Stimulated activated CD4-positive, alpha-beta T cell treated with anti-CD3 and anti-CD28 coated beads, Interleukin-1b, Interleukin-23, amount 100 ng/mL, for 1 hour (primary cell): ENCODE measurements at places on chromosomes 6 and 20.

DNA sequence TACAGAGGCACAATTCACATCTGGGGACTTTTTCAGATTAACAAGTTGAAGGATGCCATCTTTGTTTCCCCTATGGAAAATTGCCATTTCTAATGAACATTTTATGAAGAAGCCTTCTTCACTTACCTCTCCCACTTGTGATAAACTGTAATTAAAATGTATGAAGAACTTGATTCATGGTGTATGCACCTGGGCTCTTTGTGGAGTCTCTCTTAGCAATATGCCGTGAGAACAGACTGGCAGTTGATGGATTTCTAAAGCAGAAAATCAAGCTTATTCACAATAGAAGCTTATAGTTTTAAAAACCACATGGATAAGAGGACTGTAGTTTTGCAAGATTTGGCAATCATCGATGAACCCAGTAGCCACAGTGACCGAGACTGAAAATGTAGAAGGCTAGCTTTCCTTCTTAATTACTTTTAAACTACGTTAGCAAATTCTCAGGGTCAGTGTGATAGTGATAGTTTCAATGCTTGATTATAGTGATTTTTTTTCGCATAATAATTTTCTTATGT is 270.6 kb downstream of the PRL start:
- DNase-seq: no peak

GRCh38 chr6:164020142-164020541 is 605.6 kb downstream of the QKI start:
- no peak for DNase-seq

DNA sequence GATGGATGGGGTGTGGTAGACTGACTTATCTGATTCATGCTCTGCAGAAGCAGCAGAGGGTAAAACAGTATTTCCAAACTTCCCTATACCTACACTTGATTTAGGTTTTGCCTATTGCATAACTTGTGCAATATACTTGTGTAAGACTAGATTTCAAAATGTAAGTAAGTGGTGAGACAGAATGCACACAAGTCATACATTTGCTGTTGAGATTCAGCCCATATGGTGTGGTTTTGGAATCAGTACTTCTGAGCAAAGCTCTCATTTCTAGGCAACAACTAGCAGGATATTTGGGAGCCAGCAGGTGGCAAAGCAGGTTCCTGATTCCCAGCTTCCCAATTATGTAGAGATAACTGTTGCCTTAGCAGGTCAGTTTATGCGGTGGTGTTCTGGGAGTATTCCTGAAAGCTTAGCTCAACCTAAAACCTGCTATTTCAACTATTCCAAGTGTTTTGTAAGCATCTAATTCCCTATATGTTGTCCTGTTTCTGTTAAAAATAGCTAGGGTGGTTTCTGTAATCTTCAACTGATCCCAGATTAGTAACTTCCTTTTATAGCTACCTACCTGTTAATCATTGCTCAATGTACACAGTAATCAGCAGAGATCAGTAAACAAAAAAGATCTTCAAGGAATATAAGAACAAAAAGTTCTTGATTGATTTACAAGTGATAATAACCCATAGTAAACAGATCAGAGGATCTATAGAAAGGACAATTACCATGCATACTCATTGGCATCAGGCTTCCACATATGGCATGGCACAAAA is 8.5 kb upstream of the FABP7 start:
- DNase-seq: no peak

DNA sequence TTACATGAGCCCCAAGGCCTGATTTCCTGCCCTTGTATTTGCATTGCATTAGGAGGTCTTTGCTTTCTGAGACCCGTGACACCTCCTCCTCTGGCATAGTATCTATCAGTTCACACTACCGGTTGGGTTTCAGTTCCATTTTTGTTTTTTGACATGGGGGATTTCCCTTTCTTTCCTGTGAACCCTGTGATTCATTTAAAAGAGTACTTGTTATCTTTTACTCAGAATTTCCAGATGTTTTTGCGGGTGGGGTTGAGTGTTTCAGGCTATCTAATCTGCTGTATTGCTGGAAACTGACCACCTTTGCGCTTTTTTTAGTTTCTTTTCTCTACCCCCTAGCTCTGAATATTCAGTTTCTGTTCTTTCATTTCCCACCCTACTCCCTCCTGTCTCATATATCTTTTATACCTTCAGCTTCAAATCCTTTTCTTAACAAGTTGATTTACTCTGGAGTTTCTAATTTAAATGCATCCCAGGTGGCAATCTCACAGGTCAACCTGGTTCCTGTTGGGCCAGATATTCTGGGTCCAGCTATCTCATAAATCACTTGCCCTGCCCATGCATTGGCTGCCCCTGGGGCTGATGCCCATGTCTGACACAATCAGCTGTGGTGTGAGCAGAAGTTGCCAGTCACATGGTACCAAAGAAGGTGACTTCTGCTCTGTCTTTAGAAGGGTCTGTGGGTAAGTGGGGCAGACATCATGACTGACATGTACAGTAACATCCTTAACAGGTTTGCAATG is 14.3 kb upstream of the NCOA3 start:
- peak; percentile 14 for DNase-seq

DNA sequence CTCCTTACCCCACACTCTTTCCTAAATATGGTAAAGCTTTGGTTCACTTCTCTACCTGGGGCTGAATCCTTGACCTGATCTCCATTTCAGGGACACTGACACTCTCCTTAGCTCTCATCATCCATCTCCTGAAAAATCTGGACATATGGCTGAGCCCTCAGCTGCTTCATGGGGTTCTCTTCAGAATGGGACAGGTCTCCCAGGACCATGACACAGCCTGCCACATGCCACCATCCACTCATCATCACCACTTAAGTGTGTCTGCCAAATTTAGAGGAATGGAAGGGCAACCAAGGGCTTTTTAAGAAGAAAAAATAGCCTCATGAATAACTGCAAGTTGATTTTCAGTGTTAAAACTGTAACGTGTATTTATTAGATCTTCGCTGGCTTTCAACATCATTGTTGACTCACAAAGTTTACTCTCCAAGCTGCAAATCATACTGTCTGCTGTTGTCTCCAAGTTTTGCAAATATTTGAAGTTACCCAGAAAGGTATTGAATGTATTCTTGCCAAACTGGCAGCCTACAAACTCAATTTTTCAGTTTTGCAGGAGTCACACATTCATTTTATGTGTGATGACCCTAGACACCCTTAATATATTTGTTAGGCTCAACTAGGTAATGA is 41.1 kb downstream of the HS3ST5 start:
- DNase-seq: no peak

DNA sequence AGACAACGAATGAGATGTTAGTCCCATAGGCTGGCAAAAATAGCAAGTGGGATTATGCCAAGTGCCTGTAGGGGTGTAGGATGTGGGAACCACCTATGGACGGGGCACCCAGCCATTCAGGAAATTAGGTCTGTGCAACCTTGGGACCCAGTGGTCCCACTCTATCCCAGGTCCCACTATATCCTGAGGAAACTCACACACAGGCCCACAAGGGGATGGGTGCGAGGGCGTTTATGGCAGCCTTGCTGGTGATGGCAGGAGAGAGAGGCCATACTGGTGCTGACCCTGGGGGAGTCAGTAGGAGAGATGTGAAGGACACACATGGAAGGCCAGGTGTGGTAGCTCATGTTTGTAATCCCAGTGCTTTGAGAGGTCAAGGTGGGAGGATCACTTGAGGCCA is 163.6 kb downstream of the EYA2 start:
- DNase-seq: no peak

GRCh38 chr6:120899932-120900331 is 434.3 kb downstream of the TBC1D32 start:
- DNase-seq: no peak

GRCh38 chr6:94045099-94045829 is 625.9 kb upstream of the EPHA7 start:
- no peak for DNase-seq

DNA sequence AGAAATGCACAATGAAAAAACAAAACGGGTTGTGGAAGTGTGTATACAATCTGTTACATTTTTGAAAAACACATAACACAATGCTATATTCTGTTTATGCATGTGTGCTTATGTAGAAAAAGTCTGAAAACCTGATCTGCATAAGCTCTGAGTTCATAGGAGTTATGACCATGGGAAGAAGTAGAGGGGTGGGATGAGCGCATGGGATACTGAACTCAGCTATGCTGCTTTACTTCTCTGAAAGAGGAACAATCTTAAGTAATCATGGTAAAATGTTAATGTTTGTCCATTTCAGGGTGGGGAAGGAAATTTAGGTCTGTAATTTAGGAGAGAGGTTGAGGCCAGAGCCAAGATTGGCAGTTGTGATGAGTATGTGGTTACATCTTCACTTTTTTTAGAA is 126.8 kb downstream of the MTHFD1L start:
- DNase-seq: no peak

DNA sequence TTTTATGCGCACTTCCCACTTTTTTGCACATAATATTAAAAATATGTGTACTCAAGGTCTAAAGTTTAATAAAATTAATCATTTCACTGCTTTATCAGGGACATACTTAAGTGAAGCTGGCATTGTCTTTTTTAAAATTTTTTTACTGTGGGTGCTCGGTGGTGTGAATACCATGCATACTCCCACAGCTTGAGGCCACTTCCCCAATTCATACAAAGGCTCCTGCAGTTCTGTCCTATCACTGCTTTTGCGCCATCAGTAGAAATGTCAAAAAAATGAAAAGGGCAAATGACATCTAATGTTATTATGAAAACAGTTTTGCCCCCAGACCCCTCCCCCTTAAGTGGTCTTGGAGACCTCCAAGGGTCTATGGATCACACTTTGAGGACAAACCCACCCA is 464.1 kb upstream of the ARID1B start:
- no peak for DNase-seq

DNA sequence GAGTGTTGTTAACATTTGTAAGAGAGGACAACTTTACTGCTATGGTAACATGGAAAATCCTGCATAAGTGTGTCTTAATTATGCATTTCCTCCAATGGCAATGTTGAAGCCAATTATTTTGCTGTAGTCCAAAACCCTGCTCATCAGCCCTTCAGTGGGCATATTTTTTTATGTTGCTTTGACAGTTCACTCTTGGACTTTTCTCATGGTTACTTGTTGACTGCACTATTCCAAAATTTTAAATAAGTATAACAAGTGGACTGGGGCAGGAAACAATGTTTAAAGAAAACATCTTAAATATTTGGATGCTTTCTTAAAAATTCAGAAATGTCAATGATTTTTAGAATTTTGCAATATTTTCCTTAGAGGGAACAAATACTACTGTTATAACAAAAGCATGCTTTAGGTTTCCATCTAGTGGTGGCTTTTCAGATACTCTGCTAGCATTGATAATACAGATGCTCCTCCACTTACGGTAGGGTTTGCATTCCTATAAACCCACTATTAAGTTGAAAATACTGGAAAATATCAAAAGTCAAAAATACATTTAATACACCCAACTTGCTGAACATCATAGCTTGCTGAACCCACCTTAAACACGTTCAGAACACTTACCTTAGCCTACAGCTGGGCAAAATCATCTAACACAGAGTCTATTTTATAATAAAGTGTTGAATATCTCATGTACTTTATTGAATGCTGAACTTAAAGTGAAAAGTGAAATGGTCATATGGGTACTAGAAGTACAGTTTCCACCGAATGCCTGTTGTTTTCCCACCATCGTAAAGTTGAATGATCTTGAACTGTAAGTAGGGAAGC is 86.4 kb downstream of the ADGRG6 start:
- DNase-seq: no peak

DNA sequence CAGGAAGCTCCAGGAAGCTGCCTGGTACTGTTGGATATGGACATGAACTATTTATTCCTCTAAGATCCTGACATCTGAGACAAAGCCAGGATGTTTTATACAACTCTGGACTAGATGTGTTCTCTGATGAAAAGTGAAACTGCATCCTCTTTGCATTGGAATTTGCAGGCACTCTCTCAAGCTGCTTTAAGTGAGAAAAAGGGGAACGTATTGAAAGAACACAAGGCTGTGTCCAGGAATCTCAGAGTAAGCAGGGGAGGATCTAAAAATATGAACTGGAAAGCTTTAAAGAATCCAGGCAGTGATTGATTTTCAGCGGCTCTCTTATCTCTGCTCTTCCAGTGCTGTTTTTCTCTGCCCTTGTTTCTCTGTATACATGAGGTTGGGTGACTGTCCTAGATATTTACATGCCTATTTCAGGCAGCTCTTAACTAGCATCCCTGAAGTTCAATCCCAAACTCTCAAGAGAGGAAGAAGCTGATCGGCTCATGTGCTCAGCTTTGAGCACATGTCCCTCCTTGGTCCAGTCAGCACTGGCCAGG is 193.8 kb downstream of the PLCB4 start:
- no peak for DNase-seq

GRCh38 chr20:61072398-61072797 is 179.7 kb upstream of the CDH4 start:
- no peak for DNase-seq

- DNase-seq: no peak
Observed at GRCh38 chr6:147693181-147693580, 184.7 kb downstream of the SAMD5 start.

DNA sequence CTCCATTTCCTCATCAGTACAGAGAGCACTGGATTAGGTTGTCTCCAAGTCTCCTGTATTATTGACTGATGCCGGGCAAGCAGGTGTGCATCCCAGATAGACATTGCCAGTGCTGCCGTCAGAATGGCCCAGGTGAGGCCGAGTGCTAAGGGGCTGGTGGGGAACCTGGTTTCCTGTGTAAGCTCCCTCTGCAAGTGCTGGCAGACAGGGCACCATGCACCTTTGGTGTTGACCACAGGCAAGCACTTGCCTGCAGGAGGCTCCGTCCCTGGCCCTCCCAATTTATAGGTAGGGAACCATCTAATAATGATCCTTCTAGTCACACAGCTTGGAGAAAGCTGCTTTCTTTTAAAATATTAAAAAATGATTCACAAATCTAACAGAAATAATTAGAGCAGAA is 747 bp downstream of the GABRR1 start:
- no peak for DNase-seq

GRCh38 chr6:89268776-89269175 is 46.3 kb downstream of the GABRR2 start:
- DNase-seq: no peak

DNA sequence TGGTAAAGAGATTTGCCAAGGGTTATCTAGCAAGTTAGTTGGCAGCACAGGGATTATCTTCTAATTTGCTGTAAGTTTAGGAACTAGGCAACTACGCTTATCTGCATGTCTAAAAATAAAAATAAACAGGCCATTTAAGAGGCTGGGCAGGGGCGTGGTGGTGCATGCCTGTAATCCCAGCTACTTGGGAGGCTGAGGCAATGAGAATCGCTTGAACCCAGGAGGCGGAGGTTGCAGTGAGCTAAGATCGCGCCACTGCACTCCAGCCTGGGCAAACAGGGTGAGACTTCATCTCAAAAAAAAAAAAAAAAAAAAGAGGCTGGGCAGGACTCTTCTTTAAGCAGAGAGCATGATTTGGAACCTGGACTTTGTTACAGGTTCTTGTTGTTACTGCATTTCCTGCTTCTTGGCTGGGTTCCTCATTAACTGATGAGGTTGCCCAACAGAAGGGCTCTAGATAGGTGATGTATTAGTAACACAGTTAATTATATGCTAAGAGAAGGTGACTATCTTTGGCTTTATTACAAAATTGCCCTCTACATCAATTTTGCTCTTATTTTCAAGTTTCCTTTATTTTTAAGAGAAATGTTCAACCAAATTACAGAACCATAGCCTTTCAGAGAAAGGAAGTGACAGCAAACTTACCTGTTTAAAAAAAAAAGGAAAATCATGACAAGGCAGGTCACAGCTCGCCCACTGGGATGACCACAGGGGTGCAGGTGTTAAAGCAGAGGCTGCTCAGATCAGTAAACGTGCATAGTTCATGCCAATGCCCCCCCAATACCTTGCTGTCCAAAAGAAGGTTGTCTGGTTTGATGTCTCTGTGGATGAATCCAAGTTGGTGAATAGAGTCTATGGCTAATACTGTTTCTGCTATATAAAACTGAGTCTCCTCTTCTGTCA is 32.5 kb downstream of the STK38 start:
- DNase-seq: no peak

GRCh38 chr6:129631070-129631469 is 78.9 kb downstream of the ARHGAP18 start:
- no peak for DNase-seq
